ENCODE measurements at places on chromosomes 4 and X. TPM values are rescaled to one million over a fixed set of nuclear protein-coding genes. Genes with fewer than 3 reads are reported as not detected.

Gene CCNI
- 87.7 TPM for total RNA-seq

Gene CDS1
- 0.55 TPM for total RNA-seq

Gene CSAG3
- not detected for total RNA-seq

DNA sequence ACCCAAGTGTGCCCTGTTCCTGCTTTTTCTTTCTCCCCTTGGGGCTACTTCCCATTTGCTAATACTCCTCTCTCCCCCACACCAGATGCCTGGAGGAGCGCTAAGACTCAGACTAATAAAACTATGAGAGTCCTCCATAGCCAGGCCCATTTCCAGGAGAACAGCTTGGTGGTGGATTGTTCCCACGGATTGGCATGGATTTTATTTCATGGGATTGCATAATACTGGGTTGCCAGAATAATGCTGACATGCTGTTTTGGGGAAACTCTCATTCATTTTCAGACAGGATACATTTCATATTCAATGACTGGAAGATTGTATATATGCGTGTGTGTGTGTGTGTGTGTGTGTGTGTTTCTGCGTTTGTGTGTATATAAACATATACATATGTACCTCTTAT is 447.5 kb upstream of the PITX2 start:
- no peak for DNase-seq
- no peaks in the 10 kb centered on the region for H3K27me3 ChIP-seq
- H3K4me1 ChIP-seq: no peaks in the 10 kb centered on the region
- no peaks in the 10 kb centered on the region for H3K36me3 ChIP-seq

DNA sequence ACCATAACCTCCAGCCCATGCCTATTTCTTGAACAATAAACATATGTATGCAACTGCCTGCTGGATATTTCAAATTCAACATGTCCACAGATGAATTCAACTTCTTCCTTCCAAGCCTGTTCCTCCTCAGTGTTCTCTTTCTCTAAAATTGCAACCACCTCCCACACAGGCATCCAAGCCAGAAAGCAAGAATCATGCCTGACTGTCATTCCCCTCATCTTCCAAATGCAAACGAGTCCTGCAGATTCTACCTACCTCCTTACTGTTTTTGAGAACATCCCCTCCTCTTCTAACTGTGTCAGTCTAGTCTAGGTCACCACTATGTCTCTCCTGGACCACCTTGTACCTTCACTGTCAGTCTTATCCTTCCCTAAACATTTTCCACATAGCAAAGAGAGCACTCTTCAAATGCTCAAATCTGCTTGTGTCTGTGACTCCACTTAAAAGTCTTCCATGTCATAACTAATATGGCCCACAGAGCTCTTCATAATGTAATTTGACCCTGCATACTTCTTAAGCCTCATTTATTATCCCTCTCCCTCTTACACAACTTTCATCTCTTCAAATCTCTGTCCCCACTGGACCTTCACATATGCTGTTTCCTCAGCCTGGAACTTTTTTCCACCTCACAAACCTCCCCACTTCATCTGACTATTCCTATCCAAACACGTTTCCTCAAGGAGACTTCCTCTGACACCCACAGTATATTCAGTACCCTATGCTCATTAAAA is 25.7 kb downstream of the MAPK10 start:
- H3K27ac ChIP-seq: no peak overlapping the region
- H3K27me3 ChIP-seq: no peaks in the 10 kb centered on the region
- no peaks in the 10 kb centered on the region for H3K4me1 ChIP-seq
- H3K4me3 ChIP-seq: no peak overlapping the region
- no peaks in the 10 kb centered on the region for H3K36me3 ChIP-seq

DNA sequence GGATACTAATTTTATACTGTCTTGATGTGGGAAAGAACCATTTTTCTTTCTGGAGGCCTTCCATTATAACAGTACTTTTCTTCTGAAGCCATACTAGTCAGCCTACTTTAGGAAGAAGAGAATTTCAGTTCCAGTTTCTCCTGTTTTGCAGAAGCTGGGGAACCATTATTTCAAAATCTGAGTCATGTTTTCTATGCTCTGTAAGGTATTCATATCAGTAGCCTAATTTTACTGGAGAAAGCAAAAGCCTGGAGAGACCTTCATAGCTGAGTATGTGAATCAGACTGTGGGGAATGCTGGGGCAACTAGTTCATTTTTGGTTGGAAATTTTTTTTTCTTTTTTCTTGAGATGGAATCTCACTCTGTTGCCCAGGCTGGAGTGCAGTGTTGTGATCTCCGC is 22.4 kb downstream of the AFF1 start:
- no peak for DNase-seq
- no peak overlapping the region for H3K27ac ChIP-seq
- no peaks in the 10 kb centered on the region for H3K36me3 ChIP-seq
- no peaks in the 10 kb centered on the region for H3K4me1 ChIP-seq
- no peak overlapping the region for H3K4me3 ChIP-seq
- H3K27me3 ChIP-seq: no peaks in the 10 kb centered on the region

DNA sequence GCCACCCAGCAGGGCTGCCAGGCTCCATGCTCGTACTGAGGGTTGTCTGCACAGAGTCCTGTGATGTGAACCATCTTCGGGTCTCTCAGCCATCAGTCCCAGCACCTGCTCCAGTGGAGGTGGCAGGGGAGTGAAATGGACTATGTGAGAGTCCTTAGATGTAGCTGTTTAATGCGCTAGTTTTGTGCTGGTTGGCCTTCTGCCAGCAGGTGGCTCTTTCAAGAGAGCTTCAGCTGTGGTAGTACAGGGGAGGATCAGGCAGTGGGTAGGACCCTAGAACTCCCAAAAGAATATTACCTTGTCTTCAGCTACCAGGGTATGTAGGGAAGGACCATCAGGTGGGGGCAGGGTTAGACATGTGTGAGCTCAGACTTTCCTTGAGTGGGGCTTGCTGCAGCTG is 1066.0 kb downstream of the GLUD2 start:
- no peaks in the 10 kb centered on the region for H3K4me1 ChIP-seq
- no peak overlapping the region for H3K4me3 ChIP-seq
- no peak overlapping the region for H3K27ac ChIP-seq
- DNase-seq: no peak

DNA sequence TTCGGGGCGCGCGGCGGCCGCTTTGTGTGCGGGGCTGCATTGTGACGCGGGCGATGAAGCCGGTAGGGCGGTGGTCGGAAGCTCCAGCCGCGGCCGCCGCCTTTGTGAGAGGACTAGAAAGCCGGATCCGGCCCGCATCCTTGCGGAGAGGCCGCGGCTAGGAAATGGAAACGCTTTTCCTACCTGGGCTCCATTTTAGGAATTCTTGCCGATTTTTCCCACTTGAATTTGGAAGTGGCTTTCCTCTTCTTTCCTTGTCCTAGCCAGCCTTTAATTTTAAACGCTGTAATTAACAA is 708 bp downstream of the TMSB4X start:
- no peaks in the 10 kb centered on the region for H3K36me3 ChIP-seq
- peak overlapping the region; percentile 73 for H3K4me3 ChIP-seq
- no peaks in the 10 kb centered on the region for H3K4me1 ChIP-seq
- H3K27ac ChIP-seq: peak overlapping the region; percentile 91

- H3K27ac ChIP-seq: no peak overlapping the region
- DNase-seq: no peak
- H3K27me3 ChIP-seq: no peaks in the 10 kb centered on the region
- H3K4me3 ChIP-seq: no peak overlapping the region
- no peaks in the 10 kb centered on the region for H3K36me3 ChIP-seq
These were observed 9.1 kb upstream of the HSPA4L start for GRCh38 chr4:127772769-127773671.
